ENCODE measurements at places on chromosomes 16 and 17.

GRCh38 chr16:11391576-11391975 is 46.3 kb downstream of the RMI2 start:
- peak; percentile 92 for DNase-seq

DNA sequence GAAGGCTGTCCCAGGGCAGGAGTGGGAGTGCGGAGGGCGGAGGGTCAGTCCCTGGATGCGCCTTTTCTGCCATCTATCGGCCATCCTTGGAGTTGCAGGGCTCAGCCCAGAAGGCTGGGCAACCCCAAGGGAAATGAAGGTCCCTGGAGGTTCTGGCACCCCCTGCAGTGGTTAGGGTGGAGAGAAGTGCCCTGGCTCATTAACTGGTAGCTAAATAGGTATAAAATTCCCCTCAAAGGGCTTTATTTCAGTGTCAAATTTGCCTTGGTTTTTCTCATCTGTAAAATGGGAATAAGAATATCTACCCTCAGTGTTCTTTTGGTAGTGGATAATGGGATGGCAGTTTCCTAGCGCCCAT is 22.4 kb downstream of the C17orf75 start:
- DNase-seq, result peak; percentile 87

GRCh38 chr17:81685108-81685507 is 1.3 kb downstream of the HGS start:
- no peak for DNase-seq

DNA sequence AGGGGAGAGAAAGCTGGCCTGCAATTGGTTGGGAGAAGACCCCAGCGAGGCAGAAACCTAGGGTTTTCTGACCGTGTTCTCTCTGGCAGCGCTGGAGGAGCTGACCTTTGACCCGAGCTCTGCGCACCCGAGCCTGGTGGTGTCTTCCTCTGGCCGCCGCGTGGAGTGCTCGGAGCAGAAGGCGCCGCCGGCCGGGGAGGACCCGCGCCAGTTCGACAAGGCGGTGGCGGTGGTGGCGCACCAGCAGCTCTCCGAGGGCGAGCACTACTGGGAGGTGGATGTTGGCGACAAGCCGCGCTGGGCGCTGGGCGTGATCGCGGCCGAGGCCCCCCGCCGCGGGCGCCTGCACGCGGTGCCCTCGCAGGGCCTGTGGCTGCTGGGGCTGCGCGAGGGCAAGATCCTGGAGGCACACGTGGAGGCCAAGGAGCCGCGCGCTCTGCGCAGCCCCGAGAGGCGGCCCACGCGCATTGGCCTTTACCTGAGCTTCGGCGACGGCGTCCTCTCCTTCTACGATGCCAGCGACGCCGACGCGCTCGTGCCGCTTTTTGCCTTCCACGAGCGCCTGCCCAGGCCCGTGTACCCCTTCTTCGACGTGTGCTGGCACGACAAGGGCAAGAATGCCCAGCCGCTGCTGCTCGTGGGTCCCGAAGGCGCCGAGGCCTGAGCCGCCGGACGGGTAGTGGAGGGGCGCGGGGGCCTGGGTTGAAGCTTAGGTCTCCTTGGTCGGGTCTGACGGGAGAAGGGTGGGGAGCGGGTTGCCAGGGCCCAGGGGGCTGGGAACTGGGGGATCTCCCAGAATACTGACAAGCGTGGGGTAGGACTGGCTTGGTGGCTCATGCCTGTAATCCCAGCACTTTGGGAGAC is 7.4 kb upstream of the PYDC1 start:
- DNase-seq, result no peak

GRCh38 chr16:88688013-88688778 is 1.9 kb upstream of the SNAI3 start:
- no peak for DNase-seq

DNA sequence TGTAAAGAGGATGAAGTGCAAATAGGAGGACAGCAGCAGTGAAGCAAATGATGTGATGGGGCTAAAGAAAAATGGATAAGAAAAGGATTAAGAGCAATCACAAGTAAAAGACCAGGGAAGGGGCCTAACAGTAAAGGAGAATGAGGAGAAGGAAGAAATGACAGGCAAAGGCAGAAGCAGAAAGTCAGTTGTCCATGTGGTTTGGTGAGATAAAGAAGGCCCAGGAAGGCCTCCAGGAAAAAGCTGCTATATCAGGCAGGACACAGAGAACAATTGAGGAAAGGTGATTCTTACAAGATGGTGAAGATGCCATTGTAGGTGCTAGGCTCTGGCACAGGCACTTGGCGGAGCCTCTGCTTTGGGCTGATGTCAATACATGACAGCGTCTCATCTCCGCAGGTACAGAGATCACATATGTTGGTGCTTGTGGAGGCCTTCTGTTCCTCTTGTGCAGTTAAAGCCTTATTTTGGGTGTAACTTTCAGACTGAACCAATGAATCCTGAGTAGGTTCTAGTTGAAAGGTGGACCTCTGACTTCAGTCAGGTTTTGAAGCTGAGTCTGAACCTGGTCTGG is 18.1 kb downstream of the RDM1 start:
- no peak for DNase-seq

GRCh38 chr17:54967621-54968261 is 713 bp downstream of the COX11 start:
- DNase-seq, result no peak

DNA sequence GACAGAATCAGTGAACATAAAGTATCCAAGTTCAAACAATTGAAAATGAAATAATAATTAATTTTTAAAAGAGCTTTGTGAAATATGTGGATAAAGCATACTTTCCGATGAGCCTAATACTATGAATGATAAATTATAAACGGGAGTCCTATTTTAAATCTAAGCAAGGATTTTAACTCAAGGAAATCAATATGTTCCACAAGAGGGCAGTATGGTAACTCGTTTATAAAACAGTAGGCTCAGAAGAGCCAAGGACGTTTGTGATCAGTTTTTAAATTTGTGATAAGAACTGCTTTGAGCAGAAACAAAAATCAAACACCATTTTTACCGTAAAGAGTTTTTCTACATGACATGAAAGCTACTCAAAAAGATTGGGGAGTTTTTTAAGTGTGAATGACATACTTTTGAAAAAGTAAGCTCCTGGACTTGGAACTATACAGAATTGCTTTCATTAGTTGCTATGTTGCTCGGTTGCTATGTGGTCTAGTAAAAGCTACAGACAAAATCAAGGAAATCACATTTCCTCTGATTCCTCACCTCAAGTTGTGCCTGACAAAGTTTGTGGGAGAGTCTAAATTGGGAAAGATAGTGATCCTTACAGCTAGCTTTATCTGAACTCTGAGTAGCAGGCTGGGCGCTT is 11.8 kb upstream of the TEKT1 start:
- no peak for DNase-seq

DNA sequence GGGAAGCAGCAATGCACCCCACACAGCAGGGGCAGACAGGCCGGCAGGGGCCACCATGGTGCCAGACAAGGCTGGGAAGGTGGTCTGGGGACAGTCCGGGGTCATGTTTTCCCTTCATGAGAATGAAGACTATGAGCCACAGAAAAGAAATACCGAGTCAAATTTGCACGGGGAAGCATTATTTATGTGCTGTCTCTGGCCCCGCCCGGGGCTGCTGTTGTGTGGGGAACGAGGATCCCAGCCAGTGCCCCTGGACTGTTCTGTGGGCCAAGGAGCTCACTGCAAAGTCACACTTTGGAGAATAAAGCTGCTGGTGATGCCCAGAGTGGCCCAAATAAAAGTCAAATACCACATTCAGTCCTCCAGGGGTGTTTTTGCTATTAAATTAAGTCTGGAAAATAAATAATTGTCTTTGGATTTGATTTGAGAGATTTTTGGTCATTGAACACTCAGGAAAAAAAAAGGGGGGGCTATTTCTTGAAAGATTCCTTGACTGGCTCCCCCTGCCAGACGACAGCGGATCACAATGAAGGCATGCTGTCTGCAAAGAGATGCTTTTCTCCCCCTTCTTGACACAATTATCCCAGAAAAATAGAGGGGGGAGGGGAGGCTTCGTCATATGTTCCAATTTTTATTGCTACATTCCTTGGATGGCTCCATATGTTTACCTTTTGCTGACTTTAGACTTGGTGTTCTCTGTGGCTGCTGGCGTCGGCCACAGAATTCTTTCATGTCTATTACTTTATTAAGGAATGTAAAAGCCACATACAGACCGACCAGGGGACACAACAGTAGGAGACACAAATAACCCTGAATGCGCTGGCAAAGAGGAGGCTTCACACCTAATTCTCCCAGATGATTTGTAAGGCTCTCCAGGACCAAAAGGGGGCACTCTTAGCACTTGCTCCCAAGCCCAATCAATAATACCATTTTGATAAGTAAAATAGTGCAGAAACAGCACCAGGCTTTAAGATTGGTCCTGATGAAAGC is 27.1 kb upstream of the ANKFN1 start:
- no peak for DNase-seq

GRCh38 chr16:27665881-27666280 is 115.9 kb downstream of the KATNIP start:
- DNase-seq, result peak; percentile 4

DNA sequence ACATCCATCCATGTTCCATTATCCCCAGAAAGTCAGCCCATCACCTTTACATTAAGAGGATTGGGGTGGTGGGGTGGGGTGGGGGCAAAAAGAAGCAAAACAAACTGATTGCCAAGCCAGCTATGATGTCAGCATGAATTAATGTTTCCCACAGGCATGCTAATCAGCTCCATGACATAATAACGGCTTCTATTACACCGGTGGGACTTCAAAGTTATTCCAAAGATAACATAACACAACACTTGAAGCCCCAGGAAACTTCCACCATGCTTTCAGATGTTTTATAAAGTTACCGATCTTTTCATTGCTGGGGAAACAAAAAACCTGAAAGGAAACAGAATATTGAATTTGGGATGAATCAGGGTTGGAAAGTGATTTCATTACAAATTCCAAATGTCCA is 155.9 kb upstream of the IRX5 start:
- DNase-seq, result no peak

DNA sequence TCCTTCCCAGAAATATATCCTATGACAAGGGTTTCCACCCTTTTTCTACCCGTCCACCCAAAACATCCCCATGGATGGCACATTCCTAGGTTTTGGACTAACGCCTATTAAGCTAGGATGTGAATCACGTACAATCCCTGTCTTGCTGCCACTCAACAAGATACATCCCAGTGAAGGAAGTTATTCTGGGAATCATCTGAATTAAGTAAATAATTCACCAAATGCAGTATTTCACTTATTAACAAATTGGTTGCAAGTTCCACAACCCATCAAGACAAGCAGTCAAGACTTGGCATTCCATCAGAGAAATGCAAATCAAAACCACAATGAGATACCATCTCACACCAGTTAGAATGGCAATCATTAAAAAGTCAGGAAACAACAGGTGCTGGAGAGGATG is 32.1 kb downstream of the ASPA start:
- no peak for DNase-seq

GRCh38 chr16:24957887-24958286 is 57.3 kb downstream of the ARHGAP17 start:
- no peak for DNase-seq

- DNase-seq, result peak; percentile 31
These were observed 363.4 kb downstream of the FOXL1 start for GRCh38 chr16:86941731-86942130.

DNA sequence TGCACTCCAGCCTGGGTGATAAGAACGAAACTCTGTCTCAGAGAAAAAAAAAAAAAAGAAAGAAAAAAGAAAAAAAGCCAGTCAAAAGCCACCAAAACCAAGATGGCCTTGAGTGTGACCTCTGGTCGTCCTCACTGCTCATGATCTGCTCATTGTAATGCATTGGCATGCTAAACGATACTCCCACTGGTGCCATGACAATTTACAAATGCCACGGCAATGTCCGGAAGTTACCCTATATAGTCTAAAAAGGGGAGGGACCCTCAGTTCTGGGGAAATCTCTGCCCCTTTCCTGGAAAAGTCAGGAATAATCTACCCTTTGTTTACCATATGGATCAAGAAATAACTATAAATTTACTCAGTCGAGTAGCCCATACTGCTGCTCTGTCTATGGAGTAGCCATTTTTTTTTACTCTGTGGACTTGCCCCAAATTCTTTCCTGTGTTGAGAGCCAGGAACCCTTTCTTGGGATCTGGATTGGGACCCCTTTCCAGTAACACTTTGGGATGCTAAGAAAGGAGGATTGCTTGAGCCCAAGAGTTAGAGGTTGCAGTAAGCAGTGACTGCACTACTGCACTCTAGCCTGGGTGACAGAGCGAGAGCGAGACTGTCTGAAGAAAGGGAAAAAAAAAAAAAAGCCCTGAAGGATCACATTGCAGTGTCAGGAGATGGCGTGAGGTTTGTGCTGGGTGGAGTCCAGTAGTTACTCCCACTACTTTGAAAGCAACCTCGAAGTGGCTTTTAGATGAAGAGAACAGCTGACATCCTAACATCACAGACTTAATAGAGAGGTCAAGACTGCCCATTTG is 3.7 kb upstream of the TMEM231 start:
- no peak for DNase-seq

DNA sequence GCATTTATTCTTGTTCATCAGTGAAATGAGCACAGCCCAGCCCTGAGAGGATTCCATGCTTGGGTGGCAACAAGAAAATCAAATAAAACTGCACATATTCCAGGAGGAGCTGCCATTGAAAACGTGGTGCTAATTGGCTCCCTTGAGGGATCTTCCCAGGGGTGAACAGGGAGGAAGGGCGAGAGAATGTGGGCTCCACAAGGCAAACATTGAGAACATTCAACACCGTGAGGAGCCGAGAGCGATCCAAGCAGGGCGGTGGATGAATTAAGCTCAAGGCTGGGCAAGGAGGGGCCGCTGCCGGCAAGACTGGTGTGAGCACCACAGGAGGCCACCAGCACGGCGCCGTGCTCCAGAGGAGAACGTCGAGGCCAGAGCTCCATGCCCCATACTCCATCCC is 166.9 kb downstream of the C16orf95 start:
- DNase-seq, result no peak

DNA sequence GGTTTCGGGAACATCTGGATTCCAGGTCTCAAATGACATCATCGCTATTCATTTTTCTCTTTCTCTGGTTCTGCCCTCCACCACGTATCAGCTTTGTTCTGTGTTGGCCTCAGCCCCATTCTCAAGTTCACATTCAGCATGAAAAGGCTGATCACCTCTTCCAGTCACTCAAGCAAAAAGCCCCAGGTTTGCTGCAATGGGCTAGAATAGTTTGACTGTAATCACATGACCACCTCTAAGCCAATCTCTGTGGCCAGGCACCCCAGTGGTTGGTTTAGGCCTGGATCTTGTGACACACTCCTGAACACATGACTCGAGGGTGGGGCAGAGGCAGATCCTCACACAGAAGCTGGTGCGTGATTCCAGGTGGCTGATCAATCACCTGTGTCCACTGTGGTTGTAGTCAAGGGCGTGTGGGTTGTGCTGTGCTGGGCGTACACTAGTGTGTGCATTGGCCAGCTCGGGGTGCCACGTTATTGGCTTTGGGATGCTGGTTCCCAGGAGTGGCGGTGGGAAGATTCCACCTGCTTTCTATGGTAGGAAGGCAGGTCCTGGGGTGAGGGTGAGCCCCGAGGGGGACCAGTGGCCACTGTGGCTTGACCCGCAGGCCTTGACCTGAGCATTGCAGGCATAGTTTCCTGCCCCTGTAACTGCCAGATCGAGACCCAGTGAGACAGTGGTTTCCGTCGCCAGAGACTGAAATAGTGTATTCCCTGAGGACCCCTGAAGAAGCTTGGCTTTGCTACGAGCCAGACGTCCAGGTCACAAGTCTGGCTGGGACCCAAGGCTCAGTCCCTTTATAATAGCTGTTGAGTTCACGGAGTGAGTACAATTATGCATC is 12.0 kb downstream of the EEF2K start:
- no peak for DNase-seq

- no peak for DNase-seq
These were observed 858 bp upstream of the SMARCE1 start for GRCh38 chr17:40648384-40648968.

GRCh38 chr17:77208217-77208808 is 67.5 kb downstream of the SEC14L1 start:
- DNase-seq, result no peak

Measured in upper lobe of right lung (tissue), 1 donor.